ENCODE measurements at places on chromosomes 12 and 14.

DNA sequence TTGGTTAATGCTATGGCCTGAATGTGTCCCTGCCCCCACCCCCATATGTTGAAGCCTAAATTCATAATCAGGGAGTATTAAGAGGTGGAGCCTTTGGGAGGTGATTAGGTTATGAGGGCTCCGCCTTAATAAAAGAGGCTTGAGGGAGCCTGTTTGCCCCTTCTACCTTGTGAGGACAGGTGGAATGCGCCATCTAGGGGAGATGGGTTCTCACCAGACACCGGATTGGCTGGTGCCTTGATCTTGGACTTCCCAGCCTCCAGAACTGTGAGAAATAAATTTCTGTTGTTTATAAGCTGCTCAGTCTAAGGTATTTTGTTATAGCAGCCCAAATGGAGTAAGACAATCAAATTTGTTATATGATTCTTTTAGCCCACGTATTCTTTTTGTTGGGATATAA is 148.3 kb downstream of the PTCSC3 start:
- no peak for DNase-seq

- DNase-seq, result no peak
Measured at GRCh38 chr12:64672925-64673409, 62.7 kb downstream of the RASSF3 start.

- DNase-seq, result no peak
Measured at GRCh38 chr12:57626921-57627445, 6.0 kb downstream of the B4GALNT1 start.

GRCh38 chr14:96261772-96262655 is 6.0 kb downstream of the BDKRB1 start:
- DNase-seq, result no peak

GRCh38 chr12:19058235-19059021 is 71.1 kb upstream of the PLEKHA5 start:
- no peak for DNase-seq
